ENCODE measurements at places on chromosomes 6 and 20.

GRCh38 chr6:77180326-77180725 is 283.0 kb downstream of the HTR1B start:
- DNase-seq: no peak

- no peak for DNase-seq
Measured at GRCh38 chr20:33584976-33585375, 77.2 kb upstream of the C20orf144 start.

GRCh38 chr6:157488716-157489118 is 107.7 kb downstream of the ZDHHC14 start:
- no peak for DNase-seq

DNA sequence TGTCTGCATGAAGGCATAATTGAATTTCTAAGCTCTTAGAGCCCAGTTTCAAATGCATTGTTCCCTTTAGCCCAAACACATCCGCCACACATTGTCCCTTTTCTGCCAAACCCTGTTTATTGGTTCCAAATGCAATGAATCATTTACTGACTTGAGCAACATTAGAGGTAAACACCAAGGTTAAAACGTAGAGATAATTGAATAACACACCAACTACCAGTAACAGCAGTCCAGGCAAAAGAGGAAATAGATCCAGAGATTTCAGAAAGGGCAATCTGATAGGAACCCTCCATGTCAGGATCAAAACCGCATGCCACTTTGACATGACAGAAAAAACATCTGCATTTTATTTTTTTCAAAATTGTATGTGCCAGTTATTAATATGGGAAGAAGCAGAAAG is 114.8 kb downstream of the PKHD1 start:
- DNase-seq: no peak

DNA sequence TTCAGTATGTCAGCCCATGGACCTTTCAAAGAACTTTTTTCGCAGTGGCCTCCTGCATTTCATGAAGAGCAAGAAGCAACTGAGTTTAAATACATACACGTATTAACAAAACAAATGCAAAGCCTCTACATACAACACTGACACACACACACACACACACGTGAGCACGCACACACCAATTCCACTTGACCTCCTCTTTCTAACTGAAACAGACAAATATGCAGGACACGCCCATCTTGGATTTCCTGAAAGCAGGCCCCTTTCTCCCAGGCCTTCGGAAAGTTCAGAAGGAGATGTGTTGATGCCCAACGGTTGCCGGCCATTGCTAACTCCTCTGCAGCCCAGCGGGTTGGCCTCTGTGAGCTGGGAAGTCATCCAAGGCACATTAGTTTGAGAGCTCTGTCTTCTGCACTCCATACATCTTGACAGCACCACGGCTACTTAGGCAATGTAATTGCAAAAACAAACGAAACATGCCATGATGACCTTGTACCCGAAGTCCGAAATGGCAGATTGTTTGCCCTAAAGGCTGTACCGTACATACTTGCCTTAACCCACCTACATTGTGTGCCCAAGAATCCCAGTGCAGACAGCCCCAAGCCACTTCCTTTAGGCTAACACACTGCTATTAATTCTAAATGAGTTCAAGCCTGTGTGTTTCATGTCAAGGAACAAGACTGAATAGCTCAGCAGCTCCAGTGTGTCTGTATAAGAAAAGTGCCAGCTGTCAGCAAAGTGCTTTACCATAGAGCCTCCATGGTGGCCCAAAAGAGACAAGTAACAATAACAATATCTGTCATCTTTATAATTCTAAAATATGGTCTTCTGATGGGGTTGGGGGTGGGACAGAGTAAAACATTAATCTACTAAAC is 138.8 kb upstream of the RNF217 start:
- DNase-seq: no peak

DNA sequence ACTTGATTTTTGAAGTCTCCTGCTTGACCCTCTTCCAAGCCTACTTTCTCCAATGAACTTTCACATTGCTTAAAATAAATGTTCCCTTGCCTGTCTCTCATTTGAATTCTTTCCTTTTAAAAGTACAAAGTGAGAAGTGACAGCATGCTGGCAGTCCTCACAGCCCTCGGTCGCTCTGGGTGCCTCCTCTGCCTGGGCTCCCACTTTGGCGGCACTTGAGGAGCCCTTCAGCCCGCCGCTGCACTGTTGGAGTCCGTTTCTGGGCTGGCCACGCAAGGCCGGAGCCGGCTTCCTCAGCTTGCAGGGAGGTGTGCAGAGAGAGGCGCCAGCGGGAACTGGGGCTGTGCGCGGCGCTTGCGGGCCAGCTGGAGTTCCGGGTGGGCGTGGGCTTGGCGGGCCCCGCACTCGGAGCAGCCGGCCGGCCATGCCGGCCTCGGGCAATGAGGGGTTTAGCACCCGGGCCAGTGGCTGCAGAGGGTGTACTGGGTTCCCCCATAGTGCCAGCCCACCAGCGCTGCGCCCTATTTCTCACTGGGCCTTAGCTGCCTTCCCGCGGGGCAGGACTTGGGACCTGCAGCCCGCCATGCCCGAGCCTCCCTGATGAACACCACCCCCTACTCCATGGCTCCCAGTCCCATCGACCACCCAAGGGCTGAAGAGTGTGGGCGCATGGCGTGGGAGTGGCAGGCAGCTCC is 31.9 kb downstream of the SERPINB6 start:
- DNase-seq: no peak

GRCh38 chr6:27183060-27183832 is 64.3 kb upstream of the PRSS16 start:
- no peak for DNase-seq

DNA sequence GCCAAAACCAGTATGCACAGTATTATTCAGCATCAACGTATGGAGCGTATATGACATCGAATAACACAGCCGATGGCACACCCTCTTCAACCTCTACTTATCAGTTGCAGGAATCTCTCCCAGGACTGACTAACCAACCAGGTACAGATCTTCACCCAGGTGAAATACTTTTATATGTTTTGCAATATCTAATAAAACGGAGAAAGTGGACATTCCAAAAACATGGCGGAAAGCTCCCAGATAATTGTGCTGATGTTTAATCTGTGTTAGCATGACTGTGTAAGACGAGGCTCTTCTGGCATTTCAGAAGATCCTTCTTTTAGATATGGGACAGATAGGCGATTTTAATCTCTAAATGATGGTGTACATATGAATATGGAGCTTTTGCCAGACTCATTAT is 227.4 kb downstream of the EYA4 start:
- DNase-seq: no peak

- DNase-seq: no peak
Measured at GRCh38 chr6:68654134-68654533, 19.1 kb downstream of the ADGRB3 start.

- DNase-seq: no peak
Measured at GRCh38 chr6:49849213-49849907, 17.0 kb downstream of the CRISP1 start.

GRCh38 chr6:155033021-155033791 is 38.1 kb downstream of the TIAM2 start:
- no peak for DNase-seq

- DNase-seq: no peak
Measured at GRCh38 chr6:34025861-34026260, 120.0 kb downstream of the GRM4 start.

GRCh38 chr6:16849988-16850680 is 88.9 kb upstream of the ATXN1 start:
- DNase-seq: no peak

- no peak for DNase-seq
Measured at GRCh38 chr6:73394577-73395354, at the start of gene DDX43. DDX43 (plus strand) TSS chr6:73394828; CDS start chr6:73394906, 78 bp downstream.

DNA sequence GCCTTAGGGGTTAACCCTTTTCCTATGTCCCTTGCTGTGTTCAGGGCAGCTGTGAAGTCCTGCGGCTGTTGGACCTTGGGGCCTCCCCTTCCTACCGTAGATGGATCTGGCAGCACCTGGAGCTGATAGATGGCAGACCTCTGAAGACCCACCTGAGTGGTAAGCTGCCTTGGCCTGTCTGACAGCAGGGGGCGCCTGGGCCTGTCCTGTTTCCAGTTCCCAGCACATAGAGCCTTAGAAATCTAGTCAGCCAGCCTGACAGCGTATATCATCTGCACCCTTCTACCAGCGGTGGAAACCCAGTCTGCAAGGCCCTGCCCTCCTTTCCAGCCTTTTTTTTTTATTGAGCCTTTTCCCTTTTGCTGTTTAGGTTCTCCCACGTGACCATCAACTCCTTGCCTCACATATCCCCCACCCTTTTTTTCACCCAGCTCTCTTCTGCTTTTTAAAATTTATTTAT is 26.6 kb downstream of the CNBD2 start:
- peak; percentile 69 for DNase-seq

GRCh38 chr6:48733581-48733980 is 622.6 kb upstream of the PTCHD4 start:
- no peak for DNase-seq

GRCh38 chr6:136723780-136724179 is 68.5 kb downstream of the MAP3K5 start:
- DNase-seq: peak; percentile 9

- DNase-seq: no peak
Measured at GRCh38 chr6:149248693-149249369, 68.7 kb upstream of the TAB2 start.

DNA sequence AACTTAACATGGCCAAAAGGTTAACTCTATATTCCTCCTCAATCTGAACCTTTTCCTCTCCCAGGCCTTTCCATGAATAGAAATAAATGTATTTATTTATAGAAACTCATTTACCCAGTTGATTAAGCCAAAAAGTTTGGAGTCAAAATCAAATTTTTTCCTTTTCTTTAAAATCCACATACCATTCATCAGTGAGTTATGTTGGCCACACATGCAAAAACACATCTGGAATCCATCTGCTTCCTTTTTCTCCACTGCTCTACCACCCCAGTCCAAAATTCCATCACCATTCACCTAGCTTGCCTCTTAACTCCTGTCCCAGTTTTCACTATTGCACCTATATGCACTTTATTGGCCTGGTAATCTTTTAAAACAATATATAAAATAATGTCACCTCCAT is 62.4 kb upstream of the TMEM200A start:
- DNase-seq: no peak

GRCh38 chr6:167583412-167583811 is 243.3 kb upstream of the AFDN start:
- no peak for DNase-seq

- no peak for DNase-seq
Measured at GRCh38 chr6:96613291-96613999, 50.5 kb downstream of the FHL5 start.

DNA sequence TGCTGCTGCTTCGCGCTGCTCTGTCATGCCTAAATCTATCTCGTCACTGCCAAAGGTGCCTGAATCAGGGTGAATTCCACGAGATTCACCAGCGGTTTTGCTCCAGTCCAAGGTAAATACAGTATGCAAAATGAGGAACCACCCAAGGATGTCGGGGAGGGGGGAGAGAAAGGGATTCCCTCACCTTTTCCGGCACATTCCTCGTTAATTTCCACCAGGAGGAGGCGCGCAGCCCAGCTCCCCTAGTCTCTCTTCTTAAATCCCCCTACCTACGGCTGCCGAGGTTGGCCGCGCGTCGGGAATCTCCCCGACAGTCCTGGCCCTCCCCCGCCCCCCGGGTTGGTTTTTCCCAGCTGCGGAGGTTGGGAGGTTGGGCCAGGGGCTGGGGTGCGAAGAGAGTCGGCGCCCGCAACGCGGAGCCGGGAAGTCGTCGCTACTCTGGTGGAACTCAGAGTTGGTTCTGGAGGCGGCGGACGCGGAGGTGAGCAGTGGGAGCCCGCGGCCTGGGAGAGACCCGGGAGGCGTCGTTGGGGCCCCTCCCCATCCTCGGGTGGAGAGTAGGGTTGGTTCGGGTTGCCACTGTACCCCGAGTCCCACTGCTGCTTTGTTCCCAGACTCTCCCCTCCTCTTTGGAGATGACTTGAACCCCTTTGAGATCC is at the start of gene TPBG:
Gene TPBG (plus strand): TSS at position 390 of the 659 bp plus-strand sequence. CDS start 1,145 bp downstream, outside the sequence.
- DNase-seq: no peak

GRCh38 chr6:30180145-30180544 is 16.8 kb downstream of the TRIM15 start:
- no peak for DNase-seq

- no peak for DNase-seq
Measured at GRCh38 chr20:5153612-5154542, 27.1 kb downstream of the CDS2 start.

GRCh38 chr20:46572153-46572552 is 21.7 kb upstream of the OCSTAMP start:
- no peak for DNase-seq

- no peak for DNase-seq
Measured at GRCh38 chr6:116373300-116373699, 2.6 kb downstream of the DSE start.

GRCh38 chr6:24788031-24788665 is 10.6 kb downstream of the ARMH2 start:
- no peak for DNase-seq

DNA sequence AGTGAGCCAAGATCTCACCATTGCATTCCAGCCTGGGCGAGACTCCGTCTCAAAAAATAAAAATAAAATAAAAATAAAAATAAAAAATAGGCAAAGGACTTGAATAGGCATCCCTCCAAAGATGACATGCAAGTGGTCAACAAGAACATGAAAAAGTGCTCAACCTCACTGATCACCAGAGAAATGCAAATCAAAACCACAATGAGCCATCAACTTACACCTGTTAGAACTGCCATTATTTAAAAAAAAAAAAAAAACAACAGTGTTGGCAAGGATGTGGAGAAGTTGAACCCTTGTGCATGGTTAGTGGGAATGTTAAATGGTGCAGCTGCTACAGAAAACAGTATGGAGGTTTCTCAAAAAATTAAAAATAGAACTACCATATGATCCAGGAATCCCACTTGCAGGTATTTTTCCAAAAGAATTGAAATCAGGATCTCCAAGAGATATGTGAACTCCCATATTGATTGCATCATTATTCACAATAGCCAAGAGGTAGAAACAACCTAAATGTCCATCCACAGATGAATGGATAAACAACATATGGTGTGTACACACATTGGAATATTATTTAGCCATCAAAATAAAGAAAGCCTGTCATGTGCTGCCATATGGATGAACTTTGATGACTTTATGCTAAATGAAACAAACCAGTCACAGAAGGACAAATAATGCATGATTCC is 2.8 kb downstream of the C20orf203 start:
- no peak for DNase-seq

Measured in stimulated activated CD4-positive, alpha-beta T cell treated with anti-CD3 and anti-CD28 coated beads, Interleukin-15, amount 100 ng/mL, for 1 hour (primary cell).